Inflammatory macrophage (primary cell): ENCODE measurements at places on chromosomes 2 and 18.

DNA sequence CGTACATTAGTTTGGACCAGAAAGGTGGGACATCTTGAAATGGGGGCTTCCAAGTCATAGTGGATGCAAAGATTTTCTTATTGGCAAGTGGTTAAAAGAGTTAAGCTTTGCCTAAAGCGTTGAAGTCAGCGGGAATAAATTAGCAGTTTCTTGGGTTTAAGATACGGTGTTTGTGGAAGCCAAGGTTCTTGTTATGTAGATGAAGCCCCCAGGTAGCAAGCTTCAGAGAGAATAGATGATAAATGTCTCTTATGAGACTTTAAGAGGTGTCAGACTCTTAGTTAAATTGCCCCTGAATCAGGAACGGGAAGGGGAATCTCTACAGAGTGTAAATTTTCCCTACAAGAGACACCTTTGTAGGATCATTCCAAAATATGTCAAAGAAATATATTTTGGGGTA, 10.9 kb upstream of the GLS start:
- no peak for DNase-seq

GRCh38 chr18:50127516-50128210, 67.3 kb downstream of the MYO5B start:
- DNase-seq: no peak

- no peak for DNase-seq
Measured at GRCh38 chr18:24270937-24271380, 126.7 kb downstream of the OSBPL1A start.

GRCh38 chr2:101991721-101992145, at the start of gene IL1R2:
Gene IL1R2 (plus strand): TSS chr2:101991960. CDS start chr2:102008576, 16,616 bp downstream.
- peak; percentile 87 for DNase-seq

DNA sequence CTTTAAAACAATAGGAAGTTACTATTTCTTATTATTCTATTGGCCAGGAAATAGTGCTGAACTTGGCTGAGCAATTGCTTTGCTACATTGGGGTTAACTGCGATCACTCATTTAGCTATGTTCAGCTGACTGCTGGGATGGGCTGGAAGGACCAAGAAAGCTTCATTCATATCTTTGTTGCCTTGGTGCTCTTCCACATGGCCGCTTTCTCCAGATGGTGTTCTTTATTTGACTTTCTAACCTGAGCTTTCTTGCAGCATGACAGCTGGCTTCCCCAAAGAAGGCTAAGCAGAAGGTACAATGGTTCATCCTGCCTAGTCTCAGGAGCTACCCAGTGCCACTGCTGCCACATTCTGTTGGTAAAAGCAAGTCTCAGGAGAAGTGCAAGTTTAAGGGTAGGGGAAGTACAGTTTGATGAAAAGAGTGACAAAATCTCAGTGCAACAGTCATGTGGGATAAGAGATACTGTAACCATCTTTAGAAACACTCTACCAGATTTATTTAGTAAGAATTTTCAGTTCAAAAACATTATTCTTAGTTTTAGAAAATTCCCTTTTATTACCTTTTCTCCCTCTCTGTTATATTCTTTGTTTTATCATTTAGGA, 180.6 kb upstream of the RBMS1 start:
- peak; percentile 16 for DNase-seq

GRCh38 chr2:41779888-41780287, 267.9 kb upstream of the PKDCC start:
- no peak for DNase-seq

DNA sequence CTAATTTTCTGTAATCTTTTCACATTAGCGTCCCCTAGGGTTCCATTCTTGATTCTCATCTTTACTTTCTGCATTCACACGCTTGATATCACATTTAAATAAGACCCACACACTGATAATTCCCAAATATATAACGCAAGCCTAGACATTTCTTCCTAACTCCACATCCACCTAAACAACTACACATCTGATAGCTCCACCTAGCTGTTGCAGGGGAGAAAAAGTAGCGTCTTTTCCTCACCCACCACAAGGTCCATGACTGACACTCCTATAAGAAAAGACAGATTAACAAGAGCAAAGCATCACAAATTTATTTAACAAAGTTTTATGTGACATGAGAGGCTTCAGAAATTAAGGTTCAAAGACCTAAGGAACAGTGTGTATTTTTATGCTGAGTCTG, 862.2 kb upstream of the DDX18 start:
- no peak for DNase-seq

DNA sequence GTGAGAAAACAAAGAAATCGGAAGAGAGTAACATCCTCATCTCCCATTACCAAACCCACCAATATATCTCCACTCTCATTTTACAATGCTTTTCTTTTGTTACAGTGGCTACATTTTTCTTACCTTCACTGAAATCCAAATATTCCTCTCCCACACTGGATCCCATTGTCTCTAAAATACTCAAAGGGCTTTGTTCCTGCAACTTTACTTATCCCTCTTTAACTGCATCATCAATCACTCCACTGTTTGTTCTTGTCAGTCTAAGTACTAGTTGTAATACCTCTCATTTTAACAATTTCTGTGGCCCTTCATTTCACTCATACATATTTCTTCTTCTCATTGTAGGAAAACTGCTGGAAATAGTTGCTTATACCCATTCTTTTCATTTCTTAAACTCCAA, 464.2 kb upstream of the PIK3C3 start:
- DNase-seq: no peak

- no peak for DNase-seq
Measured at GRCh38 chr2:191246820-191247380, 1.7 kb downstream of the MYO1B start.

DNA sequence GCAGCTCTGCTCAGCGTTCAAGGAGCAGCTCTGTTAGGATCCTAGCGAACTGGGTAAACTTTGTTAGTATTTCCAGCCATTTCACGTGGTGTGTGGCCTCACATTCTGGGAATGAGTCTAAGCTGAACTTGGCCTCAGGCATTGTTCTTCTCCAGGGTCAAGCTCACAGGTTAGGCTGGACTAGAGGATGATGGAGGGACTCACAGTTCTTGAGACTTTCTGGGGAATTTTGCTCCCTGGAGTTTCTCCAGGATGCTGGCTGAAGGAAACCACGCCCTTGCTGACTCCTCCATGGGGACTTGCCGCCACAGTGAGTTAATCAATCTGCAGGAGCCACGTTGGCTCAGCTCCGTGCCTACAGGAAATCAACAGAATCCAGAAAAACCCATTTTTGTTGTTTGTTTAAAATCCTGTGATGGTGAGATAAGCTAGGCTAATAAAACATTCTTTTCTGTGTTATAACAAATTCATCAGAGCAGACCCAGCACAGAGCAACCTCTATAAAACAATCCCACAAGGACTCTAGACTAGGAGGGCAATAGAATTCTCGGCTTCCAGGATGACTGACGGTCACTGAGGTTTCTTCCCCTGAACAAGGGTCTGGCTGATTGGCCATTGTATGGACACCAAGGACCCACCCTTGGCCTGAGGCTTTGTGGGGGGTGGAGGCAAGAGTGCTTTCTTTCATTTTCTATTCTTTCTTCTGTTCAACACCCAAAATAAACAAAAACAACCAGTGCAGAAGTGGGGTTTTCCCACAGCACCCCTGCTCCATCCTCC, 12.6 kb downstream of the CNDP1 start:
- no peak for DNase-seq

- no peak for DNase-seq
Measured at GRCh38 chr18:78975292-78975691, 4.3 kb upstream of the SALL3 start.

- DNase-seq: no peak
Measured at GRCh38 chr2:129713337-129713736, 266.1 kb upstream of the RAB6C start.

- peak; percentile 71 for DNase-seq
Measured at GRCh38 chr2:191565647-191566198, 112.2 kb upstream of the NABP1 start.

- no peak for DNase-seq
Measured at GRCh38 chr2:198660501-198660900, 797.2 kb downstream of the SATB2 start.

- DNase-seq: no peak
Measured at GRCh38 chr2:32938934-32939333, 7.8 kb upstream of the LTBP1 start.

DNA sequence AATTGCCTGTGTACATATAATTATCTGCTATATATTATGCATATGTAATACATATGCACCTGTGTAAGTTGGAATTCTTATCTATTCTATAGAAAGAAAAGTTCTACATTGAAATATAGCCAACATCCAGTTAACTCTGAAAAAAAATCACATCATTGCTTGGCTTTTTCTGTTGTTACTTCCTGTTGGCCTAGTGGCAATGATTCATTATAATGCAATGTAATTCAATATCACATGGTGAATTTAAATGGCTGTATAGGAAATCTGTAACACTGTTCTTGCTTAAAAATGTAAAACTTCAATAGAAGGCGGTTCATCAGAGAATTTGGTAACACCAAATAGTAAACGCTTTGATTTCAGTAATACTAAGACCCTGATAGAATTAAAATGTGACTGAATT, 44.5 kb upstream of the MAP4K3 start:
- peak; percentile 50 for DNase-seq

- DNase-seq: no peak
Measured at GRCh38 chr2:240732184-240732583, 40.5 kb downstream of the AQP12A start.

- DNase-seq: no peak
Measured at GRCh38 chr2:110116033-110116710, 550 bp upstream of the MALL start.
